Globus pallidus (tissue), 1 donor: ENCODE measurements at places on chromosomes 1 and 21.

- DNase-seq, result no peak
Observed at GRCh38 chr1:178630417-178630816, 94.6 kb upstream of the RALGPS2 start.

DNA sequence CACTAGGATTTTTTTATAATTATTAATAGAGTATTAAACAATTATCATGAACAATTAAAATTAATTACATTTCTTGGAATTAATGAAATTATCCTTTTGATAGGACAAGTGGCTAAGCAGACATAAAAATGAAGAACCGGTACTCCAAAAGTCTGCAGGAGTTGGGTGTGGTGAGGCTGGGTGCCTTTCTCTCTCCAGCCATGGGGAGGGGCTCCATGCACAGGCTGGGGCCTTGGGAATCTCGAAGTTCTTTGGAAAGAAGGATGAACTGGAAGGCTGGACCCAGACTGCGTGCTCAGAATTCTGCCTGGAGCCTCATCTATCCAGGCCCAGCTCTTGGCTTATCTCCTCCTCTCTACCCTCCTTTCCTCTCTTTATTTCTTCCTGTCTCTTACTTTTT lies 94.1 kb downstream of the ACTL8 start:
- no peak for DNase-seq

DNA sequence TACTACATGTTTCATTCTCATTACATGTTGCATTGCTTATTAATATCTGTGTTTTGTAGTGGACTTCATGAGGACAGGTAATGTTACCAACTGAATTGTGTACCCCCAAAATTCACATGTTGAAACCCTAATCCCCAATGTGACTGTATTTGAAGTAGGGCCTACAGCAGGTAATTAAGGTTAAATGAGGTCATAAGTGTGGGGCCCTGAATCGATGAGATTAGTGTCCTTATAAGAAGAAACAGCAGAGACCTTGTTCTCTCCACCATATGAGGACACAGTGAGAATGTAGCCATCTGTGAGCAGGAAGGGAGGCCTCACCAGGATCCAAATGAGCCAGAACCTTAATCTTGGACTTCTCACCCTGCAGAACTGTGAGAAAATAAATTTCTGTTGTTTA lies 15.0 kb upstream of the IFNAR1 start:
- DNase-seq, result no peak

DNA sequence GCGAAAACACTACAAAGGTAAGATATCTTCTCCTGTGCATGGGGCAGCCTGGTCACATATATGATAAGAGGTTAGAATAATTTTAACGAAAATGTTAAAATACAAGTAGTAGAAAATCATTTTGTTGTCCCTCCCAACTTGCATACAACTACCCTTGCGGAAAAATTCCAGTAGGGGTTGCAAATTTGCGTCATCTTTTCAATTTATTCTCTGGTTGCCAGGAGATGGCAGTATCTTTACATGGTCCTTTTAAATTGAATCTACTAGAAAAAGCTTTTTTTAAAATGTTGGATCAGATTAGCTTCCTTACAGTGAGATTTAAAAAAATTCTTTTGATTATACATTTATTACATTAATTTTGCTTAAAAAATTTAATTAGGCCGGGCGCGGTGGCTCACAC lies 10.9 kb downstream of the S100PBP start:
- DNase-seq, result no peak

DNA sequence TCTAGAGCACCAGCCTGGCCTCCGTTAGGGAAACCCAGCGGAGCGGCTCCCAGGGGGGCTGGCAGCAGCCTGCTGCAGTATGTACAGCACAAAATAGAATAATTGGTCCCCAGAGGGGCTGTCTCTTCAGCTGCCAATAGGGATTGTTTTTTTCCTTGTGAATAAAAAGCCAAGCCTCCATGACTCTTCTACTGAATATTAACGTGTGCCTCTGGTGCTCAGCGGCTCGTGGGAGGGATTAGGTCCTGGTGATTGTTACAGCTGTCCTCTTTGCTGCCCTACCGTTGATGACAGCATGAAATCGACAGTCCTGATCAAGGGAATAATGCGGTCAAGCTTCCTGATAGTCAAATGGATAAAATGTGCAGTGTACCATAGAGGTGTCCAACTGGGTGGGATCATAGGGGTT lies 190.7 kb upstream of the RUNX1 start:
- DNase-seq, result no peak

DNA sequence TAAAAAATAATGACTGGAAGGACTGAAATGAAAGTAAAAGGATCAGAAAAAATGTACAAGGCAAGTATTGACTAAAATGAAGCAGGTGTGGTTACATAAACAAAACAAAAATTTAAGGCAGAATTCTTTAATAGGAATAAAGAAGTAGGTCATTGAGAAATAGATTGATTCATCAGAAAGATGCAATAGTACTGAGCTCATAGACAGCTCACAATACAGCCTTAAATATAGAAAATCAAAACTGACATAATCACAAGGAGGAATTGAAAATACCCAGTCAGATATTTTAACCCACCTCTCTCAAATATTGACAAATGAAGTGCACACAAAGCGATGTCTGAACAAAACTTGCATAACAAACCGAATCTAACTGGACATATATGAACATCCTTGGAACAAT lies 366.8 kb upstream of the DPYD start:
- no peak for DNase-seq

DNA sequence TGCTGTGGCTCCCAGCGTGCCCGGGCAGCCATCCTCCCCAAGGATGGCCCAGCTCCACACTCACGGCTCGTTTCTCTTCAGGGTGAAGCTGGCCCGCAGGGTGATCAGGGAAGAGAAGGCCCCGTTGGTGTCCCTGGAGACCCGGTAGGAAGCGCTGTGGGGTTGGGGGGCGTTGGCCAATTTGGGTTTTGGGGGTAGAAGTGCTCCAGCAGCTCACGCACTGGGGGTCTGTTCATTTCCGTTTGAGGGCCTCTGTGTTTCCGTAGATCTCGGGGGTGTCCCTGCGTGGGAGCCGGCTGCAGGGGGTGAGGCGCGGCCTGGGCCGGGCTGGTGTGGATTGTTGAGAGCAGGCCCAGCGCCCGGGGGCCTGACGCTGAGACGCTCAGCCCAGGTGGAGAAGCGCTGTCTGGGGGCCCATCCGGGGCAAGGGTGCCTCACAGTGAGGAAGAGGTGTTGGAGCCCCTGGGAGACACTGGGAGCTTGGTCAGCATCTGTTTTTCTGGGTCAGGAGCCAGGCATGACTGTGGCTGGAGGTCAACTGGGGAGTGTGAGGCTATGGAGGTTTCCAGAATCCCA lies 12.6 kb downstream of the COL6A1 start:
- DNase-seq, result no peak

DNA sequence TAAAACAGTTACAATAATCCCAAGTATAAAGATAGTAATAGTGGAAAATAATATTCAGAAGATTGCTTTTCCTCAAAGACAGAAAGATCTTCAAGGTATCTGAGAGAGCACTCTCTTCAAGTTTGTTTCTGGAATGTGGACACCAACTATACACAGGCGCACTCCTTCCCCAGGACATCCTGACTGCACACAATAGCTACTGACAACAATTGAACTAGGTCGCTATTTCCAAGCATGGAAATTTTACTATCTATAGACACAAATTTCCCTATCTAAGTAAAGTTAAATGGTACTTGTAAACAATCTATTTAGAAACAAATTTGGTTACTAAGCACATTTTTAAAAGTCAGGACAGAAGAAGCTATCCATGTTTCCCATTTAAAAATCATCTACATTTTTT lies 19.1 kb downstream of the ARHGAP29 start:
- no peak for DNase-seq

- no peak for DNase-seq
Observed at GRCh38 chr1:50742523-50742922, 217.5 kb downstream of the FAF1 start.

DNA sequence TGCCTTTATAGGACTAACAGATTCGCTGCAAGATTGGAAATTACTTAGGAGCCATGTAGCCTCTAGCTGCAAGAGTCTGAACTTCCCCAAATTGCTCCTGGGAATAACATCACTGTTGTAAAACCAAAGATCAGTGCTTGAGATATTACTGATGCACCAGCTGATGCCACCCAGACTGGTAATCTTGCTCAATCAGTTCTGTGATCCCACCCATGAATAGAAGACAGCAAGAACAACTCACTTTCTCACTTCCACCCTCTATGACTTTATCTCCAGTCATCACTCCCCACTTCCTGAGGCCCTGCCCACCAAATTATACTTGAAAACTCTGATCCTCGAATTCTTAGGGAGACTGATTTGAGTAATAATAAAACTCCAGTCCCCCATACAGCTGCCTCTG lies 1011.1 kb downstream of the PLA2G4A start:
- no peak for DNase-seq

- DNase-seq, result no peak
Observed at GRCh38 chr1:84972377-84972987, 24.4 kb downstream of the MCOLN2 start.

- no peak for DNase-seq
Observed at GRCh38 chr1:220485791-220486190, 42.1 kb upstream of the MARK1 start.

- DNase-seq, result peak; percentile 7
Observed at GRCh38 chr21:46323227-46323709, 402 bp downstream of the C21orf58 start.

GRCh38 chr1:24508911-24509310 lies 6.3 kb downstream of the RCAN3 start:
- no peak for DNase-seq

DNA sequence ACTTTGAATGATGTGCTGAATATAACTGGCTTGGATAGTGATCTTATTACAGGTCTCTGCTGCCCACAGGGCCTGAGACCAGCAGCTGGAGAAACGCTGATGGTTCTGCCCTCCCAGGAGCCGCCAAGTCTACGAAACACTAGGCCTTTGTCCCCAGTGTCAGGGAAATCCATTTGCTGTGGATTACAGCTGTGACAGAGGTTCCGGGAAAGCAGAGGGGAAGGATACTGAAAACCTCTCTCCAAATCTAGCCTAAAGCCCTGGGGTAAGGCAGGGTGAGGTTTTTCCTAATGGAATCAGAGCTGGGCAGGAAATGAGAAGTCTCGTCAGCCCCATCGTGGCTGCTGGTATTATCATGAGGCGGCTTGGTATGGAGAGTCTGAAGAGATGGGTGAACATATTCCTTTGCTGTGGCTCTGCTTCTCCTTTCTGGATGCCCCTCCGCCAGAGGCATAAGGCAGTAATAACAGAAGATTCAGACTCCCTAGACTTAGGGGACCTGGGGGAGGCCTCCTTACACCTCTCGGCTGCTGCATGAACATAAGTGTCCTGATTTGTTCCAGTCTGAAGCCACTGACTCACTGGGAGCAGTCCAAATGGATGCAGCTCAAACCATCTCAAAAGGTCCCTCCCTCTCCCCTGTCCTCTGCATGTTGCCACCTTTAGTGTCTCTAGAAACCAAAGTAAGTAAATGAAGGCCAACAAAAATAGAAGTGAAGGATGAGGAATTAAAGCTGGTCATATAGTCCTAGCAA lies 48.1 kb downstream of the PHC2 start:
- peak; percentile 94 for DNase-seq

GRCh38 chr1:212077028-212077427 lies 41.5 kb downstream of the DTL start:
- no peak for DNase-seq

- DNase-seq, result no peak
Observed at GRCh38 chr1:94539496-94539895, 2.1 kb downstream of the F3 start.

GRCh38 chr1:69688193-69688592 lies 120.5 kb downstream of the LRRC7 start:
- DNase-seq, result no peak

DNA sequence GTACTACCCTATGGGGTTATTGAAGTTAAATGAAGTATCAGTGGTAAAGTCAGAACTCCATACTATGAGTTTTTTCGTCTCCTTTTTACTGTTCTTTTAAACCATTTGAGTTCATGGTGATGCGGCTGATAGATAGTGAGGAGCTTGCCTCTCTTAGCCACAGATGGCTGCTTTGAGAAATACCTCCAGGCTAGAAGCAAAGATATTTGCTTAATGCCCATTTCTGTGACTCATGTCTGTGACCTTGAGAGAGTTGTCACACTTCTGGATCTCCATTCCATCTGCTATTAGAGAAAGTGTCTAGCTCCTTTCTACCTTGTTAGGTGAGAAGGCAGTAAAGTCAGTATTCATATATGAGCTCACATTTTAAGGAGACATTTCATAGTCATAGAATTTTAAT lies 89.5 kb upstream of the PLXNA2 start:
- no peak for DNase-seq

GRCh38 chr21:38388647-38389353 lies 109.5 kb downstream of the ERG start:
- DNase-seq, result no peak
